ENCODE measurements at places on chromosomes 2 and 18. TPM values are rescaled to one million over a fixed set of nuclear protein-coding genes. Genes with fewer than 3 reads are reported as not detected.

DNA sequence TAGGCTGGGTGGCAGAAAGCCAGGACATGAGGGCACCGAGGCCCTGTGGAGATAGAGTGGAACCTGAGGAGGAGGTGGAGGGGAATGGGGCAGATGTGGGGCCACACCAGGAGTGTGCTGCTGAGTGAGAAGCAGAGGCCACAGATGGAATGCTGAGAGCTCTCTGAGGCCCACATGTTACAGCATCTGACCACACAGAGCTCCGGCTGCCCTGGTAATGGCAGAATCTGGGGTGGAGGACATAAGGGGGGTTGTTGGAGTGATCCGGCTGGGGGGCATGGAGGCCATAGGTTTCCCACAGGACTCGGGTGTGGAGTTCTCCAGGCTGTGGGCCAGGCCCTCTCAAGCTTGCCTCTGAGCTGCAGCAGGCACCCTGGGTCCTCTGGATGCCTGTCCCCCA is 3.8 kb downstream of the MZT2B start:
- DNase-seq: no peak

DNA sequence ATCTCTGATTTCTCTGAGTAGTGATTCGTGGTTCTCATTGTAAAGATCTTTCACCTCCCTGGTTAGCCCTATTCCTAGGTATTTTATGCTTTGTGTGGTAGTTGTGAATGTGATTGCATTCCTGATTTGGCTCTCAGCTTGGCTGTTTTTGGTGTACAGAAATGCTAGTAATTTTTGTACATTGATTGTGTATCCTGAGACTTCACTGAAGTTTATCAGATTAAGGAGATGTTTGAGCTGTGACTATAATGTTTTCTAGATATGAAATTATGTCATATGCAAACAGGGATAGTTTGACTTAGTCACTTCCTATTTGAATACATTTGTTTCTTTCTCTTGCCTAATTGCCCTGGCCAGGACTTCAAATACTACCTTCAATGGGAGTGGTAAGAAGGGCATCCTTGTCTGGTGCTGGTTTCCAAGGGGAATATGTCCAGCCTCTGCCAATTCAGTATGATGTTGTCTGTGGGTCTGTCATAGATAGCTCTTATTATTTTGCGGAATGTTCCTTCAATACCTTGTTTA is 251.9 kb upstream of the ZNF804A start:
- no peak for DNase-seq

Gene ANKRD29
- 4.9 TPM for total RNA-seq

Gene STPG4
- not detected for total RNA-seq

Gene CHRNA1
- not detected for total RNA-seq

- DNase-seq: no peak
These were observed 556.0 kb downstream of the RNF144A start for GRCh38 chr2:7473135-7473771.

- DNase-seq: no peak
These were observed 29.2 kb downstream of the ATP6V1C2 start for GRCh38 chr2:10750610-10751009.

GRCh38 chr2:140273958-140274357 is 1493.8 kb upstream of the NXPH2 start:
- DNase-seq: no peak

Gene QPCT
- total RNA-seq: 19.5 TPM

Gene RFTN2
- total RNA-seq: 1.1 TPM

Gene TMEM198
- total RNA-seq: 7.3 TPM

GRCh38 chr18:45576931-45577330 is 38.3 kb upstream of the SLC14A2 start:
- DNase-seq: no peak

Gene FAP
- total RNA-seq: not detected

- DNase-seq: no peak
These were observed 17.8 kb upstream of the SCLY start for GRCh38 chr2:238042849-238043584.

- DNase-seq: peak; percentile 38
These were observed 310.9 kb downstream of the DLGAP1 start for GRCh38 chr18:4144201-4144600.

Gene PCARE
- not detected for total RNA-seq

DNA sequence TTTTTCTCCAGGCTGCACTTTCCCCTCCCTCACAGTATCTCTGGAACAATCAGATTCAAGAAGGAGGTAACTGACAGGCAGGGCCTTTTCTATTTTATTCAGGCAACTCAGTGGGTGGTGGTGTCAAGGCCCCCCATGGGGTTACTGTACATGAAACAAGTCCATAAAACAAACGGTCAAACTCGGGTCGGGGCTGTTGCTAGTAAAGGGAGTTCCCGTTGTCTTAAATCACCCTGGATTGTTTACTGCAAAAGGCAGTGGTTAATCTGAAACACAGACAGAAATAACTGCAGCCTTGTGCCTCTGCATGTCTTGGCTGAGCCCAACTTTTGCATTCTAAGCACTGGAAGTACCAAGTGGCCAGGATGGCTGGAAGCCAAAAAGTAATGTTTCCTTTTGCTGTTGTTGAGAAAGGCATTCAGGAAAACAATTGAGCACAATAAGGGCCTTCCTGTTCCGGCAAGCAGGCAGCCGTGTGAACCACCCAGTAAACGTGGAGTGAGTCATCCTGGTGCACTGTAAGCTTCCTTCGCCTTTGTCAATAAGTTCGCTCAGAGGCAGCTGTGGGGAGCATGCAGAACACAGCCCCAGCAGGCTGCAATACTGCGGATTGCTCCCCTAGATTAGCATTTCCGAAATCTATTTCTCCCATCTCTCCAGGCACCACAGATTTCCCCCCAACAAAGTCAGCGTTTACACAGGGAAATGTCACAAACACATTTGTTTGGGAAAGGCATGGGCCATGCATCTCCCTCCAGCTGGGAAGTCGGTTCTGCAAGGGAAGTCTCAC is 149.6 kb downstream of the IRS1 start:
- DNase-seq: peak; percentile 50

- DNase-seq: peak; percentile 71
These were observed 112.7 kb upstream of the TACR1 start for GRCh38 chr2:75311993-75312392.

Gene ANKAR
- total RNA-seq: 2.9 TPM

DNA sequence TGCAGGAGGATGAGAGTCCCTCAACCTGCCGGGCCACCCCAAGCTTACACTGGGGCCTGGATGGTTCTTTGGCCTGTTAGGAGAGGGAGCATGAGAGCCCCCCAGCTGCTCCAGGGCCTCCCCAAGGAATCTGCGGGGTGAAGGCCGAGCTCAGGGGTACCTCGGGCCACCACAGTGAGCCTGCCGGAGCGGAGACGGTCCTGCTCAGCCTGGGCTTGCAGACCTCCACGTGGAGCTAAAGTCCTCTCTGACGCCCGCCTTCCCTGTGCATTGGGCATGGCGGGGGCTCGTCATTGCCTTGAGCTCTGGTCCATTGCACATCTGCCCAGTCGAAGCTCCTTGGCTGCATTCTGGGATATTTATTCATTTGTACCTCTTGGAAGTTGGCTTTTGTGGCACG is 62.7 kb downstream of the ASB1 start:
- DNase-seq: no peak

DNA sequence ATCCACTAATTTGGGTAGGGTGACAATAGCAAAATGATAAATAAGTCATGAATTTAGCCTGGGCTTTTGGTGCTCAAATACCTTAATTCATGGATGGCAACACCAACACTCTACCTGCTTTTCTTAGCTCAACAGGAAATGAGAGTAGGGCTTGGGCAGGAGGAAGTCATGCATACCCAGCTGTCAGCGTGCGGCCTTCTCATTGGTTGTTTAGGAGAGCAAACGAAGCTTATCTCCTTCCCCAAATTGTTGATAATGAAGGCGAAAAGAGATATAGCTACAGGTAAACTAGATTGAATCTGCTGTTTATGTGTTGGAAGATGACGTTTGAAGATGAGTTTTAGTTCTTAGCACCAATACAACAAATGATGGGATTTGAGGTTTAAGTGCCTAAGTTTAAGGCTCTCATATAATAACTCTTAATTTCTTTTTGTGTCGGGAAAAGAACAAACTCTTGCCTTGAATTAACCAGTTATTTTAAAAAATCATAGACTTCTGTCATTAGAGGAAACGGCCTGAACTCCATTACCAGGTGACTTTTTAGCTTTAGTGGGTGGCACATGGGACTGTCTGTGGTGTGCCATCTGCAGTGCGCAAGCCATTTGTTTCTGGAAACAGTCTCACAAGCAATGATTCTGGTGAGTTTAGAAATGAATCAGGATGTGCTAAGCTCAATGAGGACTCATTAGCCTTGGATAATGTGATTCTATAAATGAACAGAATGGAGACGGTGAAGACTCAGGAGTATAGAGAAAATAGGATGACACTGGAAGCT is 19.8 kb downstream of the MAP4K4 start:
- DNase-seq: no peak

DNA sequence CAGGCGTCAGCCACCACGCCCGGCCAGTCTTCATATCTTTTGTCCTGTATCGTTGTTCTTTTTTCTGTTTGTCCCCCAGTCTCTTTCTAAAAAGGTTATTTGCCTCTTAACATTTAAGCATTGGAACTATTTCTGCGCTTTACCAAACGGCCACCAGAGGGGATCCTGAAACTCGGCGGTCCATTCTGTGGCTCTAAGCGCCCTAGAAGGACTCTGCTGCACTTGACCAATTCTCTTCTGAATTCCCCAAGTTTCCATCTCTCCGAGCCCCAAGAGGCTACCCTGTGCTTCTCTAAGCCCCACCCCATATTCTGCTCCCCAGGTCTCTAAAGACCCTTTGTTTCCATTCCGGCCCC is 33.1 kb upstream of the REG3G start:
- peak; percentile 53 for DNase-seq

GRCh38 chr18:49812286-49813068 is 856 bp downstream of the ACAA2 start:
- DNase-seq: no peak

DNA sequence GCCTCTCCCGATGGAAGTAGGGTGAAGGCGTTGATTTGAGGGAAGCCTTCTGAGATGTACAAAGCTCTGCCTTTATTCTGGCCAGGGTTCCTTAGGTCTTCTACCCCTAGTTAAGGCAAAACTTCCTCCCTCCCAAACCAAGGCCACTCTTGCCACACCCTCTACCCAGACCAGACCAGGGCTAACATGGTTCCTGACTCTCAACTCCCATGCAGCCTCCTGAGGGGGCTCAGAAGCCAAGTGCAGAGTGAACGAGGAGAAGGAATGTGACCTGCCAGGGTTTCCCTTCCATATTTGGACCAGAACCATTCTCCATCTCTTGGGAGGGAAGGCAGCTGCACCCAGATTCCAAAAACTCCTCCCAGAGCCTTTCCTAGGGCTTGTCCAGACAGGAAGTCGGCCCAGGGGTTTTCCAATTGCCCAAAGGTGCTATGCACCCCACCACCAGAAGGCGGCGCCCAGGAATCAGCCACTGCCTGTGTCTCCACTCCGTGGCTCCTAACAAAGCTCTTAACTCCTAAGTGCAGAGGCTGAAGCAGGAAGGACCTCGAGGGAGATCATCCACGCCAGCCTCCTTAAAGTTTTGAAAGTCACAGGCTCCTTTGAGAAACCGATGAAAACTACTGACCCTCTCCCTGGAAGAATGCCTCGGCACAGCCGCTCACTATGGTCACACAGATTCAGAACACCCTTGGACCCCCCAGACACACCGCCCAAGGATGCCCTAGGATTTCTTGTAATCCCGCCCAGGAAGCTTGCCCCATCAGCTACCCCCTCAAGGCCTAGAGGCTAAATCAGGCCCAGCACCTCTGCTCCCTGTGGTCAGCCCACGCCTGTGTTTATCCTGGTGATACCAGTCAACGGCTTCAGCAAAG is 157.8 kb downstream of the SMAD2 start:
- peak; percentile 91 for DNase-seq

Gene TUBA4A
- 58.7 TPM for total RNA-seq

- DNase-seq: no peak
These were observed 288.3 kb upstream of the FN1 start for GRCh38 chr2:215724146-215724545.

DNA sequence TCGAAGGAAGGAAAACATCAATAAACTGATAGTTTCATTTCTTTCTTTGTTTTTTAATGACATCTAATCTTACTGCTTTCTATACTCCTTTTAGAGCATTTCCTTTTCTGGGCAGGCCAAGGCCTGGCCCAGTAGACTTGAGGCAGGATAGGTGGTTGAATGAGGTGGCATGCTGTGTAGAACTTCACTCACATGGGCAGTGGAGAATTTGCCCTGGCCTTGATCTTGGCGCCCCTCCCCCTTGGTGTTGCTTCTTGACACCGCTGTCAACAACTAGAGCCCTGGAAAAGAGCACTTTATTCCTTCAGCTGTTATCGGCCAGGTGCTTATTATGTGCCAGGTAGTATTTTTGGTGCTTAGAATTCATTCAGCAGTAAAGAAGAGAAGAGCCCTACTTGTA is 37.4 kb downstream of the XRCC5 start:
- no peak for DNase-seq

GRCh38 chr2:63665846-63666475 is 77.2 kb downstream of the MDH1 start:
- no peak for DNase-seq

DNA sequence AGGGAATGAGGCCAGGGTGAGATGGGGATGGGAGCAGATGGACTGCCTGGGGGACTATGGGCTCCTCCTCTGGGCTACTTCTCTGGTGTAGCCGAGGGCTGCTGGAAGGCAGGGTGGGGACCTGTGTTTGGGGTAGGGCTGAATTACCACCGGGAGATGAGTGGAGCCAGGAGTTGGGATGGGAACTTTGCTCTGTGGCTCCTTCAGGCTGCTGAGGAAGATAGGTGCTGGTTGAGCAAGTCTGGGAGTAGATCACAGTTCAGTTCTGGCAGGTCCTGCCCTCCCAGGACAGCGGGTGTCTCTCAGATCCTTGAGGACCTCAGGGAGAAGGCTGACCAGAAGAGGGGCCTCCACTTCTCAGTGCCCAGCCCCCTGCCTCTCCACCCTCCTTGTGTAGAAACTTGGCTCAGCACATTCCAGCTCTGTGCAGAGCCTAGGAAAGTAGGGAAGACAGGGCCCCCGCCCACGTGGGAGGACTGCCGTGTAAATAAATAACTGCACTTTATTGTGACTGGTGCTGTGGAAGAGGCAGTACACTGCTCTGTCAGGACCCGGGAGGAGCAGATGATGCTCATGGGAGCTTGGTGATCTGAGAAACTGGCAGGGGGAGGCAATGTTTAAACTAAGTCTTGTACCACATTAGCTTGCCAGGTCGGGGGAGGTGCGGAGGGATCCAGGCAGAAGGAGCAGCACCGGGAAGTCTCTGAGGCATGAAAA is 15.3 kb downstream of the TET3 start:
- no peak for DNase-seq

Gene IL36RN
- total RNA-seq: not detected

GRCh38 chr2:70830366-70830765 is 5.2 kb downstream of the CD207 start:
- DNase-seq: no peak

Gene KIAA2012
- not detected for total RNA-seq

GRCh38 chr18:31850844-31851243 is 90.2 kb upstream of the SLC25A52 start:
- no peak for DNase-seq

GRCh38 chr18:62894681-62895390 is 179.5 kb downstream of the PHLPP1 start:
- DNase-seq: no peak

Gene CYRIA
- total RNA-seq: 6.2 TPM

- DNase-seq: no peak
These were observed 1389.3 kb upstream of the ZEB2 start for GRCh38 chr2:145909175-145909755.

Gene AKAIN1
- not detected for total RNA-seq

Gene TTN
- total RNA-seq: 4.7 TPM

- no peak for DNase-seq
These were observed 305.7 kb upstream of the SETBP1 start for GRCh38 chr18:44374966-44375365.

All from WTC11 (cell line).